CD4-positive, alpha-beta T cell treated with Interferon alpha-2 for 1 hour (primary cell): ENCODE measurements at places on chromosomes 4 and X.

DNA sequence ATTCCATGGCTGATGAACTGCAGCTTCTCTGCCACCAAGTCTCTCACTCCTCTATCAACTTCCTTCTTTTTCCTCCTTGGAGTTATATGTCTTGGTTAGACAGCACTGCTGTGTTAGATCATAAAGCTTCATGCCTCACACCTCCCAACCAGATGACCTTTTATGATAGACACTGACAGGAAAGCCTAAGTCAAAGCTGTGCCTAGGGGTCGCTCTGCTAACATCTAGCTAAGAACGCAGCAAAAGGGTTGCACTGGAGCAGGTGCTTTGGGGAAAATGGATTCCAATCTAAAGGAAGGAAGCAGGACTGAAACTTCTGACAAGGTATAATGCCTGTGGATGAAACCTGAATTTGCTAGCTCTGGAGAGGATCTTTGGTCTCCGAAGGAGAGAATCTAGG, 509.7 kb downstream of the SMARCA1 start:
- DNase-seq = no peak

DNA sequence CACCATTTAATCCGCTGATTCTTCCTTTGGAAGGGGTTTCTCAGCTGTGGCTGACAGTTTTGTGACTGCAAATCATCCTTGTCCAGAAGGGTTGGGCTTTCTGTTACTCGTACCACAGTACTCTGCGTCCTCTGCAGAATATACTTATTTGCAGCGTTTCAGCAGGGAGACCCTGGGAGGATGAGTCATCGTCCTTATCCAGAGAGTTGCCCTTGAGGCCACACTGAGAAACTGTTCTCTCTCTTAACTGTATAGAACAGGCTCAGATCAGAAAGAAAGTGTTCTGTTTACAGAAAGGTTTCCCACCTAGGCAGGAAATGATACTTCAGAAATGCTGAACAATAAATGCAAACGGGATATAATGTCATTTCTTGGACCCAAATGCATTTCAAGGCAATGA, 47.8 kb upstream of the DDX53 start:
- DNase-seq = no peak

DNA sequence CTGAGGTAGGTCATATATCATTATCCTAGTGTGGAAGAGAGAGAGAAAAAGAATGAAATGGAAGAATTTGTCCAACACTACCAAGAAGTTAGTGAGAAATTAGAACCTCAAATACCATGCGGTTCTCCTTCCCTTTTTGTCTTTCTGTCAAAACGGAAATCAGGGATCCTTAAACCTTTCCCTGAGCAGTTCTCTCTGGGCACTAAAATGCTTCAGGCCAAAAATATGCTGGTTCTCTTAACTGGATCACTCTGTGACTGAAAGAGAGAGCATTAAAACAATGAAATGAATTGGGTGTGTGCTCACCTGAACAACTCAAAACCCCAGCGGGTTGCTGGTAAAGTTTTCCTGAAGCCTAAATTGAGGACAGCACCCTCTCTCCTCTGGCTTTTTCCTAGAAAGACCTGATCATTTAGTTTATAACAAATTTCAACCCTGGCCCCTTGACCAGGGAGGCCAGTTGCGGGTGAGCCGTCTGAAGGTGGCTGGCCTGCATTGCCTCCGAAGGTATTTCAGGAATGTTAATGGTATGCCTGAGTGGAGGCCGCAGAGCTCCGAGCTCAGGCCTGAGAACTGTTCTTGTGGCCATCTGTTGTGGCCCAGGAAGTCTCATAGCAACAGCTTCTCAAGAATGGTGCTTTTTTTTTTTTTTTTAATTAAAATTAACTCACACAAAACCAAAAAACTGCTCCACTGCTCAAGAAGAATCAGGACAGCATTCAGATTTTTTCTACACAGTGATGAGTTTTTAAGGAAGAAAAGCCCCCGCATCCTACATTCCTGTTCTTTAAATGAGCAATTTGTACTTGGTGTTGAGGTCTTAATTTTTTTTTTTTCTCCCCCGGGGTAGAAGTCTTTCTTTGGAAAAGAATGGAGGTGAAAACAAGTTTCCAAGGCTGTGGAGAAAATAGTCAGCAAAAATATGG, 155.1 kb downstream of the SHROOM3 start:
- no peak for DNase-seq

DNA sequence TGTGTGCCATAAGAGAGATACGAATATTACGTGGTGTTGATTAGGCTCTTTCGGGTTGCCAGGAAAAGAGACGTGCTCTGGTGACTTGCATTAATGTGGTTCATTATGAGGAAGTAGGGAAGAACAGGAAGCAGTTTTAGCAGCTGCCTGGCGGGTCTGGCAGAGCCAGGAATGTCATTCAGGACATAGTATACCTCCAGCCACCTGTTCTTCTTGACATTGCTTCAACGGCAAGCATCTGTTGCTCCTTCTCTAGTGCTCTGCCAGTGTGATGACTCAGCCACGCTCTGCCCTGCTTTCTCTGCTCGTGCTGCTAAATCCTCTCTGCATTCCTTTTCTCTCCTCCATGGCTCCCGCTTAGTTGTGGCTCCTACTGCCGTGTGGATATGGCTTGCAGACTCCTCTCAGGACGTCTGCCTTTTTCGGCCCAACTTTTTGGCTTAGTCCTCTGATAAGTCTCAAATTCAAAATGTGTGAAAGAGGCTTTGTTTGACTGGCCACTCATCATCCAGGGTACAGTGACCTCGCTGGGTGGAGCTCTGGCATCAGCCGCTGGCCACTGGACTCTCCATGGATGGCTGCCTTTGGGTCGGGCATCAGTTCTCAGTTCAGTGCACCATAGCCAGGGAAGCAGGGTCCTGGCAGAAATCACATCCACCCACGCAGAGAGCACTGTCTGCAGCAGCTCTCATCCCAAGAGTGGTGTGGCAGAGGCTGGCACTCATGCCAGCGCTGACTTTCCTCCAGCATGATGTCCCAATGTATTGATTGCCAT, 89.3 kb upstream of the KLF3 start:
- no peak for DNase-seq

DNA sequence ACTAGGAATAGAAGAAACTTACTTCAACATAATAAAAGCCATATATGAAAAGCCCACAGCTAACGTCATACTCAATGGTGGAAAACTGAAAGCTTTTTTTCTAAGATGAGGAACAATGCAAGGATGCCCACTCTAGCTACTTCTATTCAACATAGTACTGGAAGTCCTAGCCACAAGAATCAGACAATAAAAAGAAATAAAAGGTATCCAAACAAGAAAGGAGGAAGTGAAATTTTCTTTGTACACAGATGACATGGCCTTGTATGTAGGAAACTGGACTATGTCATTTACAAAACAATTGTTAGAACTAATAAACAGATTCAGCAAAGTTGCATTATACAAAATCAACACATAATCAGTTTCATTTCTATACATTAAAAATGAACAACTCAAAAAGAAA, 25.5 kb upstream of the NXT2 start:
- DNase-seq = no peak

- no peak for DNase-seq
Observed at GRCh38 chr4:137980641-137981040, 261.5 kb downstream of the SLC7A11 start.

DNA sequence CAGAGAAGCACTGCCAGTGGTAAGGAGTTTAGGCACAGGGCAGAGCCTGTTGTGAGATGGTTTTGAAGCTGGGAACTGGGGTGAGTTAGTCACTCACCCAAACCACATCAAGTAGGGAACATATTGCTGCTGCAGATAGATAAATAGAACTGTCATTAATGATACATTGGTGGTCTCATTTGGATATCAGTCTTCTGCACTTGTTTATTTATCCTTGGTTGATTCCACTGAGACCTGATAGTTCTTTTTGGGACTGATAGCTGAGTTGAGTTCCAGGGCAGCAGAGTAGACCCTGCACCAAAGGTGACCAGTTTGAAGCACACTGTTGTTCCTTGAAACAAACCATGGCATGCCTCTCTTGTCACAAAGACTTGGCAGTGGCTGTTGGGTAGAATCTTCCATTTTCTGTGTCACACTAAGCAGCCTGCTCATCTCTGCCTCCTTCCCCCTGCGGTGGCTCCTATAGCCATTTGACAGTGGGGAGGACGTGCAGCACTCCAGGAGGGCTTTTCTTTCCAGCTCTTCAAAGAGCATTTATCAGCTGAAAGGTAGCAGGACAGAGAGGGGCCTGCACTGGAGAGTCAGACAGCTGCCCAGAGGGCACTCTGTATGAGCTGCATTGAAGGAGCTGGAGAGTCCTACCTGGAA, 59.7 kb upstream of the TMEM164 start:
- no peak for DNase-seq

DNA sequence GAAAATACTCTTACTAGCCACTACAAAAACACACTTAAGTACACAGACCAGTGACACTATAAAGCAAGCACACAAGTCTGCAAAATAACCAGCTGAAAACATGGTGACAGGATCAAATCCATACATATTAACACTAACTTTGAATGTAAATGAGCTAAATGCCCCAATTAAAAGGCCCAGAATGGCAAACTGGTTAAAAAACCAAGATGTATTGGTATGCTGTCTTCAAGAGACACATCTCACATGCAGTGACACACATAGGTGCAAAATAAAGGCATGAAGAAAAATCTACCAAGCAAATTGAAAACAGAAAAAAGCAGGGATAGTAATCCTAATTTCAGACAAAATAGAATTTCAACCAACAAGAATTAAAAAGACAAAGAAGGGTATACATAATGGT, 10.9 kb downstream of the PF4 start:
- DNase-seq = no peak

DNA sequence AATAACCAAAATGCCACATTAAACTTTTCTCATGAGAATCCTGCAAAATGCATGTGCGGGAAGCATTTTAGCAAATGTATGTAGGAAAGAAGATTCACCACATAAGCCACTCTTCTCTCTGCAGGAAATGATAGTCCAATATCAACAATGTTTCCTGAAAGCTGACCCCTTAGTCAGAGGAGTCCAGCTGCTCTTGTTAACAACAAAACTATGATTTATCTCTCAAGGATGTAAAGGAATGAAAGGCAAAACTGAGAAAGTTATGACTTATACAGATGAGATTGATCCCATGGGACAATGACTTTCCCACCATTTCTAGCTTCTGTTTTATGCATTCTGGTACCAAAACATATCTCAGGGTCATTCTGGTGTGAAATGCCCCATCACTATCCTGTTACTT, 125.0 kb upstream of the EDNRA start:
- no peak for DNase-seq

DNA sequence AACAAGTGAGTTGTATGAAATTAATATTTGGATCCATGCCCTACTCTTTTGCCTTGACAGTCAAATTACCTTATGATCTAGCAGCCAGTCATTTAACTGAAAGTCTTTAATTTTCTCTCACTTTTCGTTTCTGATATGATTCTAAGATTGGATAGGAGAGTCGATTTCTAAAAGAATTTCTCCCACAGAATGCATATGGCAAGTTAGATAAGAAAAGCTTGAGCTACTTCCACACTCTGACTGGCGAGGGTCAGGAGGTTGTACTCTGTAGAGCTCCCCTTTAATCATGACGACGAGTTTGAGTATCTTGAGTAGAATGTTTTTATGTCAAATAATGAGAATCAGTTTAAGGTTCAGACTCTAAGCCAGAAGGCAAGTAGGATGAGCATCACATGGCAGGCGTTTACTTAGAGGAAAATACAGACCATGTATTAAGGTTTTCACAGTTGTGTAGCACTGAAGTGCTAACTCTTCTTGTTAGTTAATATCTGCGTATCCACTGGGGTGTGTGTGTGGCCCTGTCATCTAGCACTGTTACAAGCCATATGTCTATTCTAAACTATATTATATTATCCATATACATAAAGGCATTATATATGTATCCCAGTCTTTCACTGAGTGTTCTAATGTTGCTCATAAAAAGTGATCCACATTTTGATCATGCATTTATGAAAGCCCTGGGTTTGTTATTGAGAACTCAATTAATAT, 37.8 kb downstream of the LRP2BP start:
- DNase-seq = no peak

DNA sequence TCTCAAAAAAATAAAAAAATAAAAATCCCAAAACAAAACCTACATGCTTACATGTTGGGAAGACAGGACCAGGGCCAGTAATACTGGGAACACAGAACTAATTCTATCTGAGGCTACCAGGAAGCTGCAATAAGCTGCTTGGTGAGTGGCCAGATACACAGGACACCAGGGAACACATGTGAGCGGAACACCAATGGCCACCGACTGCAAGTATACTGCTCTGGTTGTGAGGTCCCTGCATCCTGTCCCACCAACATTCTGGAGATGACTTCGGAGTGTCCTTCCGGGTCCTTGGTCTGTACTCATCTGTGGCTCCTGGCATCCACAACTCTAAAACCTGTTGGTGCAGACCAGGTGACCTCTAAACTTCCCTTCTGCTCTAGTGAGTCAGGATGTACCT, 2.7 kb downstream of the TNIP2 start:
- no peak for DNase-seq

- DNase-seq = no peak
Observed at GRCh38 chrX:154401918-154402621, 3.9 kb downstream of the RPL10 start.

- no peak for DNase-seq
Observed at GRCh38 chr4:30717208-30718020, 2.8 kb upstream of the PCDH7 start.

- DNase-seq = no peak
Observed at GRCh38 chr4:169005453-169006099, 4.5 kb downstream of the CBR4 start.

DNA sequence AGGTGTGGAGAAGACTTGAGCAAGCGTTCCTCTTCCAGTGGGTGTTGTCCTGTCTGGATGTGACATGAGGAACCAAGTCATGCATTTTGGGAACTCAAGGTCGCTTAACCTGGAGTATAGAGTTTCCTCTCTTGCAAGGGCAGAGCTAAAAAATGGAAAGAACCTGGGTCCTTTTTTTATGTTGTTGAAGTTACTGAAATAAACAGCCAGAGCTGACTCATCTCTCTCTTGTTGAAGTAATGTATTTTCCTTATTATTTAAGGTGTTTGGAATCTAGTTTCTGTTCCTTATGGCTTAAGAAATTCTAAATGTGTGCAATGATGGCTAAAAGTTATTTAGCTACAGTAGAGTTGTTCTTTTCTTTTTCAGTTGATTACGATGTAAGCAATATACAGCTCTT, 314.5 kb downstream of the CAMK2D start:
- no peak for DNase-seq

GRCh38 chrX:10972706-10973105, 138.4 kb upstream of the HCCS start:
- no peak for DNase-seq

GRCh38 chr4:188459381-188459780, 320.1 kb downstream of the TRIML1 start:
- no peak for DNase-seq

DNA sequence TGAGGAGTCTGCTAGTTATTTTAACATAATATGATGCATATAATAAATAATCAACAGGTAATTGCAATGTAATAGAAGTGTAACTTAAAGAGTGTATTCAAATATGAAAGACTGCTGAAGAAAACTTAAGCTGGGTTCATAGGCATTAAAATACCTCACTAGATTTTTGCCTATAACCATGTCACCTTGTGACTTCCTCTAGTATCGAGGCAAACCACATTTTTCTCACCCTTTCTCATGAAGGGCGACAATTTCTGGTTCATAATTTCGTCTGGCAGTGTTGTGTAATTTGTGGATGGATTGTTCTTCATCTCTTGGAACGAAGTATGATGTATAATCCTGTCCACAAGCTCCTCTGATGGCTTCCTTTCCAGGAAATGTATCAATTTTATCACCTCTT, 16.0 kb downstream of the SULT1E1 start:
- no peak for DNase-seq

GRCh38 chrX:19372170-19372546, 28.4 kb downstream of the PDHA1 start:
- peak; percentile 58 for DNase-seq
